ENCODE measurements at places on chromosomes 6 and 20.

DNA sequence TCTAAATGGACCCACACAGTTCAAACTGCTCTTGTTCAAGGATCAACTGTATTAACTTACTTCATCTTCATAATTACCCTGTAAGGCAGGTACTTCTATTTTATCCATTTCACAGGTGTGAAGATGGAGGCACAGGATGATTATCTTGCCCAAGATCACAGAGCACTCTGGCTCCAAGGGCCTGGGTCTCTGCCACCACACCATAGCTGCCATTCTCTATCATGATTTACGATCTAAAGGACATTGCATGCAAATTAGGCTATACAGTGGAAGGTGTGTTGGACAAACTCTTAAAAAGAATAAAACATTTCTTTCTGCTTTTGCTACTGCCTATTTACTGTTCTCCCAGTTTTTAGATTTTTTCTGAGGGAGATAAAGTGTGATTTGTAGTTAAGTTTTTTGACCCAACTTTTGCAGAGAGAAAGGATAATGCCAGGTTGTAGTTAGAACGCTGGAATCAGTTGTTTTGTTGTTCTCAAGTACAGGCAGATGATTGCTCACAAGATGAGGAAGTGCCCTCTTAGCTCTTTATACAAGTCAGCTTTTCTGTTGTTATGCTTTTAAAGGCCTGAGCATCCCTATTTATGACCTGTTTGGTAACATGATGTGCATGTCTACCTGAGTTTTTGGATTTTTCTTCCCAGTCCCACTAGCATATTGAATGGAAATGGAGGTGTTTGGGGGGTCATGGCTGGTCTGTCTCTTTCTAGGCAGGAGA is 247.9 kb downstream of the ZFAND3 start:
- DNase-seq: no peak

DNA sequence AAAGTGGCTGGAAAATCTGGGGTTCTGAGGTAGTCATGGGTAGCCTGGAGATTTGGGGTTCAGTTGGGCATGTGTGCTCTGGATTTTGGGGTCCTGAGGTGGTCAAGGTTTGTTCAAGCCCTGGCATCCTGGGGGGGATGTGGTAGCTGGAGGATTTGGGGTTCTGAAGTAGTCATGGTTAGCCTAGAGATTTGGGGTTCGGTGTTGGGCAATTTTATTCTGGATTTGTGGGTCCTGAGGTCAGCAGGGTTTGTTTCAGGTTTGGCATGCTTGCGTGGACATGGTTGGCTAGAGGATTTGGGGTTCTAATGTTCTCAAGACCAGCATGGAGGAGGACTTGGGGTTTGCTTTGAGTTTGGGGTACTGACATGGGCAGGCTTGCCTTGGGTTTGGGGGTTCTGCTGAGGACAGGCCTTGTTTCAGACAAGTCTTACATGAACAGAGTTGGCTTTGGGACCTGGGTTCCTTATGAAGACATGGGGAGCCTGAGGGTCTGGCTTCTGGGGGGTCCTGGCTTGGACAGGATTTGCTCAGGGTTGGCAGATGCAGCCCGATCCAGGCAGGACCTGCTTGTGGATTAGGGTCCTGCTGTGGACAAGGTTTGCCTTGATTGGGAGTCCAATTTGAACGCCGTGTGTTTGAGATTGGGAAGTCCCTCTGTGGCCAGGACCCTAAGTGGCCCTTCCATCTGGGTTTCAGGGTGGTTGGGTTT is 906 bp downstream of the ANKRD60 start:
- no peak for DNase-seq

GRCh38 chr6:35047265-35048011 is 93.7 kb downstream of the TCP11 start:
- DNase-seq: no peak

DNA sequence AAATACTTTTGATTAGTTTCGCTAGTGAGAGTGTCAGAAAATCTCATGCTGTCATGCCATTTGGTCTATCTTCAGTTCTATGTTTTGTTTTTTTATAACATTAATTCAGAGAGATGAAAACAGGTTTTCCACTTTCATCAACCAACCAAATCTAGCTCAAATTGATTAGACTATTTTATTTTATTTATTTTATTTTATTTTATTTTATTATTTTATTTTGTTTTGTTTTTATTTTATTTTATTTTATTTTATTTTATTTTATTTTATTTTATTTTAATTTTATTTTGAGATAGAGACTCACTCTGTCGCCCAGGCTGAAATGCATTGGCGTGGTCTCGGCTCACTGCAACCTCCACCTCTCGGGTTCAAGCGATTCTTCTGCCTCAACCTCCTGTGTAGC is 1391.0 kb upstream of the ADGRB3 start:
- DNase-seq: no peak

DNA sequence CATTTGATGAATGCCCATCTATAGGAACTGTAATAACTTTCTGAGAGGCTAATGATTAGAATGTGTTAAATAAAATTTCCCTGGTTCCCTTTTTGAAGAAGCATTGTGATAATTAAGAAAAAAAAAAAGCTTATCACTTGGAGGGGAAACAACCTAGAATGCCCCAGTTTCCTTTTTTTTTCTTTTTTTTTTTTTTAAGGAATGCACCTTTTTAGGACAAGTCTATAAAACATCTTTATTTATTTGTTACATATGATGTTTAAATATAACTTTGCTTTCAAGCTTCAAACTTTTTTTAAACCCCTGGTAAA is 7.3 kb upstream of the MRPS10 start:
- DNase-seq: no peak

DNA sequence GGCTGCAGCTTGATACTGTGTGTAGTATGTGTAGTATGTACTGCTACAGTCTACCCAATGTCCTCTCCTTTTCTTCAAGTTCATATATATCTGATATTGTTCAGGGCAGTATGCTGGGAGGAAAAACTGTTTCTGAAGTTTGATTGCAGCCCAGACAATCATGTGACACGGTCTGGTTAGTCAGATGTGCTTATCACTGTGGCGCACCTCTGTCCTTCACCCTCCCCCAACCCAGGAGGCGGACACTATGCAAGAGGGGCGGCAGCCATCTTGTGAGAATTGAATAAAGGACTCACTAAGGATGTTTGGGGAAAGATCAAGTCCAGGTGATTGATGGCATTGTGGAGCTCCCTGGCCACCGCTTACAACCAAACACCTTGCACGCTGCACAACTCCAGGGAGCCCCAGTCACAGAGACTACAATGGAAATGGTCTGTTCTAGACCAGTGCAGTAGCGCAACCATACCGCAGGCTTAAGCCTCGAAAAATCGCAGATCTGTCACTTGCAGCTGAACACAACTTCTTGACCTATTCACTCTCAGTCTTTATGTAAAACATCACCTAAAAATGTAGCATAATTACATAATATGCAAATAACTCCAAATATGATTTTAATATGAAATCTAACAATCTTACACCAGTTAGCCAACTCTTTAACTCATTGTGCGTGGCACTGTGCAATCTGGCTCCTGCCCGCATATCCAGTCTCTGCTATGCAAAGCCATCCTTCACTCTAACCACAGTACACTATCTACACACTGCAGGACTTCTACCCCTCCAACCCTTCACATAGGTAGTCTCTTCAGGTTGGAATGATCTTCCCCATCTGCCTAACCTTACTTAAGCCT is 79.3 kb downstream of the VGLL2 start:
- no peak for DNase-seq

DNA sequence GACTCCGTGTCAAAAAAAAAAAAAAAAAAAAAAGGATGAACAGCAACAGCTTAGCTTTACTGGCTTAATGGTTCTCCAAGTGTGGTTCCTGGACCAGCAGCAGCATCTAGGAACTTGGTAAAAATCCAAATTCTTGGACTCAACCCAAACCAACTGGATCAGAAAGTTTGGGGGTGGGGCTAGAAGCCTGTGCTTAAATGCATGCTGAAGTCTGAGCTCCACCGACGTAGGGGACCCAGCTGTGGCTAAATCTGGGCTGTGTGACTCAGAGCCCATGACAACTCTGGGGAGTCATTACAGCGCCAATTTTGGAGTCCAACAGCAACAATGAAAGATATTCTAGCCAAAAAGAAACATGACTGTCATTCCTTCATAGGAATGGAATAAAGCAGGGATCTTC is 13.6 kb upstream of the CHD6 start:
- no peak for DNase-seq

DNA sequence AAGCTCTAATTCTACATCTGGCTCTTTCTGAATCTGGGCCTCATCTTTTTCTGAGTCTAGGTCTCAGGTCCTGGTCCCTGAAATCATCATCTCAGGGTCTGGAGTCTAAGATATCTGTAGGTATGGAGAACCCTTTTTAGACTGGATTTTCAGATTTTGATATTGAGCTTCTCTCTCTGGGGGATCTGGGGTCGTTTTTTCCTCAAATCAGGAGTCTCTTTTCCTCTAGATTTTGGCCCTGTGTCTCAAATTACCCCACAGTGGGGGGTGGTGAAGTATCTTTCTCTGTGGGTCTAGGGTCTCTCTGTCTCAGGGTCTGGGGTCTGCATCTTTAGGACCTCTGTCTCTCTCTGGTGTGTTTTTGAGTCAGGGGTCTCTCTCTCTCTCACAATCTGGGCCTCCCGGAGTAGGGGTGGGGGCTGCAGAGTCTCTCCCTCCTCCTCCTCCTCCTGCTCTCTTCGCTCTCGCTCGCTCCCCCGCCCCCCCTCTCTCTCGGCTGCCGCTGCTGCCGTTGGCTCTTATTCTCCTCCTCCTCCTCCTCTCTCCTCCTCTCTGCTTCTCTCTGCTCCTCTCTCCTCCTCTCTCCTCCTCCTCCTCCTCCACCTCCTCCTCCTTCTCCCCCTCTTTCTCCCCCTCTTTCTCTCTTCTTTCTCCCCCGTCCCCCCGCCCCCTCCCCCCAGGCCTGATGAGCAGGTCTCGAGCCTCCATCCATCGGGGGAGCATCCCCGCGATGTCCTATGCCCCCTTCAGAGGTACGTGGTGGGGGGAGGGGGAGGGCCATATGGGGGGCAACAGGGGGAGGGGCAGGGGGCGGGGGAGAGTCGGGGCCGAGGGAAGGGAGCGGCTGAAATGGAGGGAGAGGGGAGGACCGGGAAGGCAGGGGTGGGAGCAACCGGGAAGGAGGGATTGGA is at the start of gene SYNGAP1:
Gene SYNGAP1, plus strand, starts transcription at position 486 of the 911 bp plus-strand sequence. Its CDS starts 200 bp downstream, at position 686.
- DNase-seq: no peak

GRCh38 chr20:18638768-18639167 is 50.9 kb downstream of the DTD1 start:
- DNase-seq: no peak

- no peak for DNase-seq
Observed at GRCh38 chr6:34390531-34391472, 1.7 kb downstream of the NUDT3 start.

DNA sequence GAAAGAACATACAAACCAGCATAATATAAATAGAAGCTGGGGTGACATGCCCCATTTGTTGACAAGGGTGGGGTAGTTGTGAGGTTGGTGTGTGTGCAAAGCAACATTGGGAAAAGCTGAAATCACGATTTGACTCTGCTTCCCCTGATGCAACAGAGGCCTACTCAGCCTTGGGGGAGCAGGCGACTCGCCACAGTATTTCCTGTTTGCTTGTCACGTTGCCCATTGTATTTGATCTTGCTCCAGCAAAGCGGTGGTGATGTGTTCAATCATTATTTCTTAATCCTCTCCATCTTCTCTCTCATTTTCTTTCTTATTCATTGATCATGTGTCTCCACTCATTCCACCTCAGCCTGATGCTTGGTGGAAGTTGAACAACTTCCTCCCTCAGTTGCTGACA is 165.8 kb upstream of the CITED2 start:
- DNase-seq: no peak

GRCh38 chr6:27288136-27289044 is 23.7 kb downstream of the POM121L2 start:
- DNase-seq: peak; percentile 77

DNA sequence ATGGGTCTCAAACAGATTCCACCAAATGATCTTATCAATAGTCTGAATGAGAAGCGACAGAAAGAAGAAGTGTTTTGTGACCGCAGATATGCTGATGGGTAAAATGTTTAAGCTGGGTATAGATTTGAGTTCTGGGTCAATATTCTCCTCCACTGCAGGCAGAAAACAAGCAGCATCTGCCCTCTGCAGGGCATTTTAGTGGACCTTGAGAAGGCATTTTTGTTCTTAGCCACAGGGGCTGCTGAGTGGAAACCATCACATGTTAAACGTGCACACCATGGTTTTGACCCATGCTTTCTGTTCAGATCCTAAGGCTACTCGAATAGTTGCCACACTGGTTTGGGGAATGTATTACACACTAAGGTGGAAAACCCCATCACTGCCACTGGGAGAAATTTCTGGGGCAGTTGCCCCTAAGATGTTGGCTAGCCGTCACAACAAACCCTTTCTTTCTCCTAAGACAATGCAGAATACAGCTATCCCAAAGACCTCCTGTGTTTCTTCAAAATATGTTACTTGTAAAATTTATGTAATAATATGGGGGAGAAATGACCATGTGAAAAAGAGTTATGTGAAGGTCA is 5.5 kb downstream of the POU3F2 start:
- DNase-seq: no peak

DNA sequence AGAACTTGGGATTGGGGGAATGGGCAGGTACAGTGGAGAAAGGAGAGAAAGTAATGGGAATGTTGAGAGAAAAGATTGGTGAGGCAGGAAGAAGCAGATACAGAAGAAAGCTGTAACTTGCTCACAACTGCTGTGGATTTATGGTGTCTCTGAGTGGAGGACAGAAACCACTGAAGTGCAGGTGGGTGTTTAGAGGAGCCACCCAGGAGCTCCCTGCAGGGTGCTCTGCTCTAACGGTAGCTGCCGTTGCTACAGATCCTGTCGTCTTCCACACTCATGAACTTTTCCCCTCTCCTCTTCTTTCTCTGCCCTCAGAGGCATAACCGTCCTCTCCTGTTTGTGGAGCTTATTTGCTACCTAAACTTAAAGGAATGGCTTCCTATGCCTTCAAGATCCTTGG is 27.5 kb upstream of the MAPK13 start:
- DNase-seq: no peak

DNA sequence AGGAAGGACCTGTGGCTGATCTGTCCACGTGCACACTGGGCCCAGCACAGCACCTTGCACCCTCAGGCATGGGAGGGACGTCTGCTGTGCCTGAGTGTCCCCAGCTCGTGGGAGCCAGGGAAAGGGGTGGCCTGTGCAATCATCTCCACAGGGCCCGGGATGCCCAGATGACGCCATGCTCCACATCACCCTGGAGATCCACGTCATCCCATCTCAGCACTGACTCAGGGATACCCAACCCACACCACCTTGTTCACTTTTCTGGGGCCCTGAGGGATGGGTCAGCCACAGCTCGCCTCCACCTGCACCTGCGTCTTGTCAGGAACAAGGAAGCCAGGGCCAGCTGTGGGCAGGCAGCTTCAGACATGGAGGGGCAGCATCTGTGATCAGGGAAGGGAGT is 48.2 kb downstream of the RAB44 start:
- DNase-seq: no peak

- no peak for DNase-seq
Observed at GRCh38 chr6:45132059-45132458, 196.1 kb upstream of the RUNX2 start.

GRCh38 chr6:142178129-142178528 is 31.1 kb downstream of the VTA1 start:
- DNase-seq: no peak

Data from H1 (cell line).